Activated gamma-delta T cell (primary cell): ENCODE measurements at places on chromosomes 16 and 17.

DNA sequence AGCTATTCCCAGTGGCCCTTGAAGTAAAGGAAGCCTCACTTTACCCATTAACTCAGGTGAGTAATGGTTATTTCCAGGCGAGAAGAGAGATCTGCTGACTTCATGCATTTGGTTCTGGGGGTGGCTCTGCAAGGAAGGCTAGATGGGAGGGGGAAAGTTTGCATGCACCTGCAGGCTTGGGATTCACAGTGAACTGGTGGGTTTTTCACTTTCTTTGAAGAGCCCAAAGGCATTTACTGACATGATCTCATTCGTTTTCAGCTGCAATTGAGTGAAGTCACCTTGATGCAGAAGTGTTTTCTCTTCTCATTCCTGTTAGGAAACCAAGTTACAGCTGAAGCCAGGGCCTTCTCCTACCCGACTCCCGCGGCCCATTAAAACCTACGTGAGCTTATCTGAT is 131.0 kb upstream of the N4BP1 start:
- no peak for DNase-seq

GRCh38 chr16:15704545-15704987 is 54.5 kb downstream of the NDE1 start:
- no peak for DNase-seq

- DNase-seq: no peak
Observed at GRCh38 chr17:4110152-4110551, 32.7 kb downstream of the ZZEF1 start.

- no peak for DNase-seq
Observed at GRCh38 chr17:78797691-78798585, 15.9 kb upstream of the CYTH1 start.
